Stimulated activated CD4-positive, alpha-beta T cell treated with anti-CD3 and anti-CD28 coated beads, Interleukin-1b, Interleukin-23, amount 100 ng/mL, for 4 hours (primary cell): ENCODE measurements at places on chromosomes 6 and 20.

DNA sequence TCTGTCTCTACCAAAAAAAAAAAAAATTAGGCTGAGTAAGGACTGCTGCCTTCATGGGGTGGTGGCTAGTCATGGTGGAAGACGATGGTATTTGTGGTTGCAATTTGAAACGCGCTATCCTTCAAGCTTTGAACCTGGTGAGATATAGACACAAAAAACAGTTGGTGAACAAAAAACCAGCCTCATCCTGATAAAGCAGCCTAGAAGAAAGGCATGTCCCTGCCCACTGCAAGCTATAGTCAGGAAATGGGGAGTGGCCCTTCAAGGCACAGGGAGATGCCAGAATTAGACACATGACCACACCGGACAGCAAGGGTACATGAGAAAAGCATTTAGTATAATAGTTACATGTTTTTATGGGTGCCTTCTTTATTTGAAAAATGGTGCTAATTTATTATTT lies 193.6 kb downstream of the NFATC2 start:
- no peak for DNase-seq

GRCh38 chr6:123616942-123617341 lies 19.8 kb downstream of the TRDN start:
- no peak for DNase-seq

GRCh38 chr6:106103728-106104109 lies 17.6 kb downstream of the PRDM1 start:
- no peak for DNase-seq

GRCh38 chr6:1337791-1338190 lies 25.9 kb downstream of the FOXQ1 start:
- DNase-seq = no peak

DNA sequence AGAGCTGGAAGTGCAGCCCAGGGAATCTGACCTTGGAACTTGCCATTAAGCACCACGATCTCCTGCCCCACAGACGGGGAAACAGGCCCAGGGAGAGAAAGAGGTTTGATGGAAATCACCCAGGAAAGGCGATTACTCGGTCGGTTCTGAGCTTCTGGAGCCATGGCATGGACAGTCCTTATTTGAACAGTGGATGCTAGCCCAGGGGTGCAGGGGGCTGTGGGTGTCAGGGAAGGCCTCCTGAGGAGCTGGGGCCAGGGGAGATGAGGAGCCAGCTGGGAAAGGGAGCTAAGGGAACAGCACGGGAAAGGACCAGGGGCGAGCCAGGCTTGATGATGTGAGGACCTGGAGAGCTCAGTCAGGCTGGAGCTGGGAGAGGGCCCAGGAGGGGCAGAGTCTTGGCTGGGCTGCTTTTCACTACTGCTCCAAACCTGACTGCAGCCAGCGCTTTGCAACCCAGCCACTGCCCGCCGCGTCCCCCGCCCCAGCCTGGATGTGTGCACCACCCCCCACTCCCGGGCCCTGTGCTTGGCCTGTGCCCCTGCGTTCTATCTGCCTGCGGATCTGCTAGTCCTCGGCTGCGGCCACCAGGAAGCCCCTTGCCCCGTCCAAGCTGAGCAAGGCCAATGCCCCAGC lies 17.8 kb downstream of the SUN5 start:
- no peak for DNase-seq

GRCh38 chr6:149128489-149129145 lies 188.9 kb upstream of the TAB2 start:
- DNase-seq = no peak

- no peak for DNase-seq
Measured at GRCh38 chr6:44120692-44121443, 6.4 kb downstream of the MRPL14 start.

GRCh38 chr6:121237859-121238258 lies 96.4 kb downstream of the TBC1D32 start:
- no peak for DNase-seq

GRCh38 chr6:163036160-163036645 lies 308.4 kb downstream of the PACRG start:
- no peak for DNase-seq

GRCh38 chr6:148761527-148762011 lies 14.7 kb downstream of the UST start:
- DNase-seq = no peak

- DNase-seq = no peak
Measured at GRCh38 chr6:10487668-10488327, 33.4 kb upstream of the GCNT2 start.

DNA sequence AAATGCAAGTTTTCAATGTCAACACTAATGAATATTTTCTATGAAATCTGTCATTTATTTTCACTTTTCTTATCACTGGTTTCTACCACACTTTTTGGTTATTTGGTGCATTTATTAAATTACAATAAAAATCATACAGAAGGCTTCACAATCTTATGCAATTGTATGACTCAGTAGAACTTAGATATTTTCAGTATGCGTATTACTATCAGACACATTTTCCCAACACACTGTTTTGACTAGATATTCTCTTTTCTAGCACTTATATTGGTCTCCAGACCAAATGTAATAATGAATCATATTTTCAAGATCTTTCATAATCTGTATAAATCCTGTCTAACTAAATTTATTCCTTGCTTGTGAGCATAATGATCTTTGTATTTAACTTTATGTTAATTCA lies 74.1 kb downstream of the FAM83B start:
- no peak for DNase-seq

GRCh38 chr20:48951646-48952045 lies 30.1 kb downstream of the ARFGEF2 start:
- no peak for DNase-seq

- DNase-seq = no peak
Measured at GRCh38 chr6:53119349-53119748, 29.3 kb downstream of the GCM1 start.

DNA sequence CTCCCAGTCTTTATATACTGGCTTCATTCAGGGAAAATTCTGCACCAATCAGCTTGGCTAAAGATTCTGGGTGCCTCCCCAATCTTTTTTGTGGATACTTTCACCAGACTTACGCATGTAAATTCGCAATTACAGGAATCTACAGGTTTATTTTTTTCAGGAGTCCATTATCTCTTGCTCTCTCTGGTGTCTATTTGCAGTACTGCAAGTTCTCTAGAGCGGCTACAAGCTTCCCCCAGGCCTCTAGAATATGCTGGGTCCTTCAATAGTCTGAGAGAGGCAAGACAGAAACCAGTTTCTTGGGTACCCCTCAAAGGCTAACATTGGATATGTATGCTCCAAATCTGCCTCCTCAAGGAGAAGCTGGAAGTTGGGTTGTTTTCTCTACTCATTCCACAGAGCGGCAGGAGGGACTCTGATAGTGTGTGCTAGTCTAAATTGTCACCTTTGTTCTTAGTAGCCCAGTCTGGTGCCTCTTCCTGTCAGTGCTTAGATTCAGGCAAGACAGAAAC lies 58.5 kb downstream of the SUN5 start:
- no peak for DNase-seq

DNA sequence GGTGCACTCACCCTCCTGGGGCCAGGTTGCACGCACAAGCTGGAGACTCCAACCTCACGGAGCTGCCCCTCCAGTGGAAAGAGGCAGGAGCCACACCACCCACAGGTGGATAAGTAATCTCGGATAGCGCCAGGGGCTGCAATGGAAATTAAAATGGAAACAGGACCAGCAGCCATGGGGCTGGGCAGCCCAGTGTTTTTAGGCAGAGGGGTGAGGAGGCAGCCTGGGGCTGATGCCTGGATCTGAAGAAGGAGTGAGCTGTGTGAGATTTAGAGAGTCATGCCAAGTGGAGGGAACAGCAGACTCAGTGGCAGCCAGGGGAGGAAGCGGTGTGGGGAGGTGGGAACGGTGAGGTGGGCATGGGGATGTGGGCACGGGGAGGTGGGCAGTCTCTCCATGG lies 275.6 kb downstream of the SMOC2 start:
- no peak for DNase-seq

- DNase-seq = peak; percentile 18
Measured at GRCh38 chr20:38658879-38659596, 57.4 kb downstream of the ARHGAP40 start.

- DNase-seq = no peak
Measured at GRCh38 chr6:105389543-105389942, 13.3 kb downstream of the PREP start.

GRCh38 chr20:12961725-12962124 lies 47.0 kb upstream of the SPTLC3 start:
- no peak for DNase-seq

DNA sequence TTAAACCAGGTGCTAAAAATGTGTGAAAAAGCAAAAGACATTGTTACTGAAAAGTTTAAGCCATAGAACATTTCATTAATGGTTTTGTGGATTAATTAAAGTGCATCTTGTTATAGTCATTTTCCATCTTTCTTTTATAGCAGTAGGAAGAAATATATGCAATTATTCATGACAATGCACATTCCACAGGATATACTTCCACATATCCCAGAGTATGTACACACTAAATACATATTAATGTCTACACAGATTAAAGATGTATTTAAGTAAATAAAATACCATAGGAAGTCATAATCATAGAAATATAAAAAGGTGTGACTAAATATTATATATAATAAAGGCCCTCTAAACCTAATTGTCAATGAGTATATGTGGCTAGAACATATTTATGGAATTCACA lies 578.8 kb downstream of the PHF3 start:
- DNase-seq = no peak

GRCh38 chr6:156660389-156660788 lies 116.8 kb upstream of the ARID1B start:
- DNase-seq = no peak
